Anterior cingulate cortex (tissue), 58 donors: ENCODE measurements at places on chromosomes 7 and 10.

DNA sequence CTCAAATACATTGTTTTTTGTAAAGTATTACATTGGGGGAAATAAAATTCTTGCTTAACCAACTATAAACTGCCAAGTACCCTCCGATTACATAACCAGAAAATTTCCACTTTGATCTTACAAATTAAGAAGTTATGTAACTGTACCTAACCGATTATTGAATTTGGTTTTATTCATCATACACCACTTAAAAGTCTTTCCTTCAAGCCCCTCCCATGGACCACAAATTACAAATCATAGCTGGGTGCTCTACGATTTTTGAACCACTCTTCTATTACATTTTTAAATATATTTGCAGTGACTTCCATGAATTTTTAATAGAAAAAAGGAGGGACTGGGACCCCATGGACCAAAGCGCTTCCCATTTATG is 630 bp downstream of the ZNF680 start:
- no peak for DNase-seq

GRCh38 chr7:81170291-81170690 is 251.4 kb upstream of the SEMA3C start:
- no peak for DNase-seq

DNA sequence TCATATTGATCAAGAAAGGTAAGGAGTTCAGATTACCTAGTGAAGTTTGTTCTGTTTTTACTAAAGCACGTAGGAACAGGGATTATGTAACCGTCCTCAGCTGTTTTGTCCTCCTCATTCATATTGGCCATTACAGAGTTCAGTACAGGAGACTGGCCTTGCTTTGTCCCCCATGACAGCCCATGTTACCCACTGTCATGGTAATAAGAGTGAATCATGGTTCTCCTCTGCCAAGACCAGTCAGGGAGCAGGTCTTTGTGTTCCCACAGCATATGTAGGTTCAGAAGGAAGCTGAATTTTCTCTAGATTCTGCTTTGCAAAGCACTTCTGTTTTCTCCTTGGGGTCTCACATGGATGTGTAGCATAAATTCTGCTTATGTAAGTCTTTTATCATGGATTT is 106.2 kb upstream of the GPR141 start:
- no peak for DNase-seq

GRCh38 chr7:115822380-115822779 is 208.2 kb downstream of the TFEC start:
- no peak for DNase-seq

GRCh38 chr10:47041396-47042198 is 130.4 kb downstream of the PTPN20 start:
- DNase-seq, result no peak

- DNase-seq, result no peak
Measured at GRCh38 chr10:36248304-36248981, 606.3 kb upstream of the FZD8 start.

DNA sequence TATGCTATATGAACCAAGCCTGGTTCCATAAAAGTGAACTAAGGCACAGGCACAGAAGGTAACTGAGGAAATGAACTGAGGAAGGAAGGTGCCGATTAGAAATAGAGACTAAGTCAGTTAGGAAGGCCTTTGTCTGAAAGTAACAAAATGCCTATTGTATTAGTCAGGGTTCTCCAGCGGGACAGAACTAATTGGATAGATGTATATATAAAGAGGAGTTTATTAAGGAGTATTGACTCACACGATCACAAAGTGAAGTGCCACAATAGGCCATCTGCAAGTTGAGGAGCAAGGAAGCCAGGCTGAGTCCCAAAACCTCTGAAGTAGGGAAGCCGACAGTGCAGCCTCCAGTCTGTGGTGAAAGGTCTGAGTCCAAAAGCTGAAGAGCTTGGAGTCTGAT is 13.9 kb upstream of the PLXNA4 start:
- DNase-seq, result no peak

GRCh38 chr10:124333931-124334330 is 84.8 kb downstream of the OAT start:
- DNase-seq, result no peak

- DNase-seq, result no peak
Measured at GRCh38 chr7:45699015-45699309, 124.8 kb downstream of the ADCY1 start.

GRCh38 chr7:118175740-118176139 is 8.2 kb upstream of the LSM8 start:
- no peak for DNase-seq

DNA sequence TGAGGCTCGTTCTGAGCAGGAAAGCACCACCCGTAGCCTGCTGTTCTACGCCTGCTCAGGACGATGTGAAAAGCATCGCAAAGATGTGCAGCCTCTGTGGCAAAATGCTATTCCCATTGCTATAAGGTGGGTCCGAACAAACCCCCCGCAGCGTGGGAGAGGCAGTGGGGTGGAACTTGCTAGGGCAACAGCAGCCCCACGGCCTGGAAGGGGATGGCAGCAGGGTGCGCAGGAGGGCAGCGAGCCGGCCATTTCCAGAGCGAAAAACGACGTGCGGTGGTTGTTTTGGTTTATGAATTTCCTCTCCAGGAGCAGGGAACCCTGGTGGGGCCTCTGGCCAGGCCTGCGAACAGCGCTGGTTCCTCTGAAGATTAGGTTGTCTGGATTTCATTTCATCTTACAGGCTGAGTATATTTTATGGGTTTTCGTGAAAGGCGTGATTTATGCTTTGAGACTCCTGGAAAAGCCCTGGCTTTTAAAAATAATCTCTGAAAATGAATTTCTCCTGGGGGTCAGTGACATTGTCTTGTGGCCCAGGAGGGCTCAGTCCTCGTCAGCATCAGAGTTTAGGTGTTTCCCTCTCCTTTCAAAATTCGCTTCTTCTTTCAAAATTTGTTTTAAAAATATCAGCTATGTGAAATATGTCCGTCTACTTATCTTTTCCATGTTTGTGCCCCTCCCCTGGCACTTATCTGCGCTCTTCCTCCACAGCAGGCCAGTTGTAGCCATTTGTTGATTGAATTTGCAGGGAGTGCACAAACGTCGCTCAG is 42.3 kb upstream of the UBE3C start:
- no peak for DNase-seq

DNA sequence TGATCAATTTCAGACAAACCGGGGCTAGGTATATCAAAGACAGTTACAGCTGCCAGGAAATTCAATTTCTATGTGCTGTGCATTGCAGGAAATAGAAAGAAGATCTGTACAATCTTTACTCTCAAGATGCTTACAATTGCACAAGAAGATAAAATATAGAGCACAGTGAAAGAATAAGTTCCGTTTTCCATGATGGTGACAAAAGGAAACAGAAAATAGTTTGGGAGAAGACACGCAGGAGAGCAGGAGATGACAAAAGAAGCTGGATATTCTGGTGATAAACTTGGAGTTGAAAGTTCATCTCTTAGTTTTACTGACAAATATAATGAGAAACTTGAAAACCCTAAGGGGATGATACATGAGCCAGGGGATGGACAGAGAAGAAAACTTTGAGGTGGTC is 646.0 kb downstream of the PARD3 start:
- no peak for DNase-seq

DNA sequence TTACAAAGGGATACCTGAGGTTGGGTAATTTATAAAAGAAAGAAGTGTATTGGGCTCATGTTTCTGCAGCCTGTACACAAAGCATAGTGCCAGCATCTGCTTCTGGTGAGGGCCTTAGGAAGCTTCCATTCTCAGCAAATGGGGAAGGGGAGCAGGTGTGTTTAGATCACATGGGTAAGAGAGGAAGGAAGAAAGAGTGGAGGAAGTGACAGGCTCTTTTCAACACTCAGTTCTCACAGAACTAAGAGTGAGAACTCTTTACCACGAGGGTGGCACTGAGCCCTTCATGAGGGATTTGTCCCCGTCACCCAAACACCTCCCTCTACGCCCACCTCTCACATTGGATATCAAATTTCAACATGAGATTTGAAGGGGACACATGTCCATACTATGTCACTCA is 506 bp upstream of the FAM170B start:
- no peak for DNase-seq

DNA sequence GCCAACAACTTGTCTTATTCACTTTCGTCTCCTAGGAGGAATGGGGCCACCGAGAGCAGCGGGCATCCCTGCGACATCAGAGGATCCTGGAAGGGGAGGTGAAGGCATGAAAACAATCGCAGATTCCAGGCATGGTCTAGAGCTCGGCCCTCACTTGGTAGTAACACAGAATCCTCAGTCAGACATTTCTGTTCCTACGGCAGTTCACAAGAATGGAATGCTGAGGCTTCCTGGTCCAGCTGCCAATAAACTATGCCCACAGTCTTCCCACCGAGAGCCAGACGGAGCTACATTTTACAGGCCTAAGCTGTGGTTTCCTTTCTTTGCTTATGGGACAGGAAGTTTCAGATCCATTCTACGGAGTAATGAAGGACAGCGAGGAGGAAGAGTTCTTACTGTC is 75.8 kb downstream of the OR13A1 start:
- DNase-seq, result no peak

DNA sequence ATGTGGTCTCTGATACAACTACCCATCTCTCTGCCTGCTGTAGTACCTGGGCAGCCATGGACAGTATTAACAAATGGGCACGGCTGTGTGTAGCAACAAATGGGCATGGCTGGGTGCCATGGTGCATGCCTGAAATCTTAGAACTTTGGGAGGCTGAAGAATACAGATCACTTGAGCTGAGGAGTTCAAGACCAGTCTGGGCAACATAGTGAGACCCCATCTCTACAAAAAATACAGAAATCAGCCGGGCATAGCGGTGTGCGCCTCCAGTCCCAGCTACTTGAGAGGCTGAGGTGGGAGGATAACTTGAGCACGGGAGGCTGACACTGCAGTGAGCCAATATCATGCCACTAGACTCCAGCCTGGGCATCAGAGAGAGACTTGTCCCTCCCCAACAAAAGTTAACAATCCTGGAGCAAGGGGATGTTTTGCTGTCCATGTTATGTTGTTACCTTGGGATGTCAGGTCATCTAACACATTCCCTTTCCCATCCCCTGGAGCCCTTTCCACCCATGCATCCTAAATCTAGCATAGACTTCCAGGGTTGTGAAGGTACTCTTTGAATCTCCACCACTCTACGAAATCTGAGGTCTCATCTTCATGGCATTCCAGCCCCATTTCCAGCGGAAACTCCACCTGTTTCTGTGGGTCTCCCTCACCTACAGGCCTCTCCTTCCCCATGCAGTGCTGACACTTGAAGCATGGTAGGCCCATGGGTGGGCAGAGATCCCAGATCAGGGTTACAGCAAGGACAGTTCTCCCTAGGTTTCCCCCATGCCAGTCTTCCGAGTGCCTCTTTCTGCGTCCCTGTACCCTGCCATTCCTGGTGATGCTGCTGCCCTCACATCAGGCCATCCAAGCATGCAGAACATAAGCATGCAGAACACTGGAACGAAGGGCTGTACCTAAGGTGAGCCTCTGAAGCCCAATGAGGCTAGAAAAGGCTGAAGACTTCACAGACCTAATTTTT is 13.1 kb downstream of the FXYD4 start:
- DNase-seq, result no peak

DNA sequence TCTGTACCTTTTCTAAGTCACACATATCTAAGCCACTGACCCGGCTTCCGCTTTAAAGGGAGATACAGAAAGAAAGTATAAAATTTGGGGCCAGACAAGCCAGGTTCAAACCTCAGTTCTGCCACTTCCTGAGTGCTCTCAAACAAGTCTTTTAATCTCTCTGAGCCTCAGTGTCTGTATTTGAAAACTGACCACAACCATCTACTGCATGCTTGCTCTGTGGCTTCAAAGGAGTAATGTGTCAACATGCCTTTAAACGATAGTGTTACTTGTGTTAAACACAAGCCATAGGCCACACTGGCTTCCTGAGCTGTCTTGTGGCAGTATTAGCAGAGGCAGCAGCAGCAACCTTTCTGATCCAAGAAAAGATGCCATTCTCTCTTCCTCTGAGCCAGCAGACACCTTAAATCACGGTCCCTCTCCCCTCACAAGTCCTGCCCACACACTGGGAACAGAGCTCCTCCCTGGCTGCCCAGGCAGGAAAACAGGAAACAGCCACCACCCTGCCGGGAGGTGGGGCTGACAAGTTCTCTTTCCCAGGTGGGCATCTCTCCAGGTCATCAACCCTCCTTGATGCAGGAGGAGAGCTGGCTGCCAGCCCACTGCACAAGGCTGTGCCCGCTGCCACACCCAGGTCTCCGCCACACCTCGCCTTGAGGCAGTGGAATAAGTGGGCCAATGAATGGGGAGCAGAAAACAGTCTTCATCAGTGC is 10.7 kb downstream of the HIP1 start:
- DNase-seq, result no peak

DNA sequence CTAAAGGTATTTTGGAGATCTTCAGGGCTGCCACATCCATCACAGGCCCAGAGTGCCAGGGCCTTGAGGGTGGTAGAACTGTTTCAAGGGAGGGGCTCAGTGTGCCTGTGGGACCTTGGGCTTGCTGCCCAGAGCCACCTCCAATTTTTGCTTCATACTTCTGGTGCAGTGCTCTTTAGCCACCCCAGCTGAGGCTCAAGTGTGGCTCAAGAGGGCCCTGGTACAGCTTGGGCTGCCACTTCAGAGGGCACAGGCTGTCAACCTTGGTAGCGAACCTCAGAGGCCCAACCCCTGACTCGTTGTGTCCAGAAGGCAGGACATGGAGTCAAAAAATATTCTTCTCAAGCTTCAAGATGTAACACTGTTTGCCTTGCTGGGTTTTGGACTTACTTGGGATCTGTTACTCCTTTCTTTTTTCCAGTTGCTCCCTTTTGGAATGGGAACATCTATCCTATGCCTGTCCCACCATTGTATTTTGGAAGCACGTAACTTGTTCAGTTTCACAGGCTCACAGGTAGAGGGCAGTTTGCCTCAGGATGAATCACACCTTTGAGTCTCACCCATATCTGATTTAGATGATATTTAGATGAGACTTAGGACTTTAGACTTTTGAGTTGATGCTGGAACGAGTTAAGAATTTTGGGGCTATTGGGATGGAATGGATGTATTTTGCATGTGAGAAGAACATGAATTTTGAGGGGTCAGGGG is 224.8 kb downstream of the RPS24 start:
- no peak for DNase-seq

DNA sequence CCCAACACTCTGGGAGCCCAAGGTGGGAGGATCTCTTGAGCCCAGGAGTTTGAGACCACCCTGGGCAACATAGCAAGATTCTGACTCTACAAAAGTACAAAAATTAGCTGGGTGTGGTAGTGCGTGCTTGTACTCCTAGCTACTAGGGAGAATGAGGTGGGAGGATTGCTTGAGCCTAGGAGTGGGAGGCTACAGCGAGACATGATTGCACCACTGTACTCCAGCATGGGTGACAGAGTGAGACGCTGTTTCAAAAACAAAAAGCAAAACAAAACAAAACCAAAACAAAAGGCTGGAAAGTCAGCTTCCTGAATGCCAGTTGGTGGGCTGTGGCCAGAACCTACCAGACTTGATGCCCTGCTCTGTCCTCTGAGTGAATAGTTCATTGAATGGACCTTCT is 242.8 kb downstream of the PHTF2 start:
- no peak for DNase-seq

GRCh38 chr10:31816318-31816717 is 112.3 kb downstream of the ARHGAP12 start:
- DNase-seq, result no peak

GRCh38 chr10:123570051-123570897 is 95.9 kb upstream of the GPR26 start:
- no peak for DNase-seq

- no peak for DNase-seq
Measured at GRCh38 chr7:157625973-157626742, 289.4 kb downstream of the DNAJB6 start.

GRCh38 chr10:11225935-11226334 is 208.3 kb downstream of the CELF2 start:
- DNase-seq, result no peak
